ENCODE measurements at places on chromosomes 6 and 20. TPM values are rescaled to one million over a fixed set of nuclear protein-coding genes. Genes with fewer than 3 reads are reported as not detected.
A peak's percentile ranks its signal among the peaks of the same experiment; 100 is the strongest.

FAM83C gene
- total RNA-seq: not detected

- DNase-seq: peak; percentile 28
These were observed 1.4 kb downstream of the PIM1 start for GRCh38 chr6:37171201-37171969.

- no peak for DNase-seq
These were observed 168.6 kb downstream of the NFATC2 start for GRCh38 chr20:51373713-51374455.

DNA sequence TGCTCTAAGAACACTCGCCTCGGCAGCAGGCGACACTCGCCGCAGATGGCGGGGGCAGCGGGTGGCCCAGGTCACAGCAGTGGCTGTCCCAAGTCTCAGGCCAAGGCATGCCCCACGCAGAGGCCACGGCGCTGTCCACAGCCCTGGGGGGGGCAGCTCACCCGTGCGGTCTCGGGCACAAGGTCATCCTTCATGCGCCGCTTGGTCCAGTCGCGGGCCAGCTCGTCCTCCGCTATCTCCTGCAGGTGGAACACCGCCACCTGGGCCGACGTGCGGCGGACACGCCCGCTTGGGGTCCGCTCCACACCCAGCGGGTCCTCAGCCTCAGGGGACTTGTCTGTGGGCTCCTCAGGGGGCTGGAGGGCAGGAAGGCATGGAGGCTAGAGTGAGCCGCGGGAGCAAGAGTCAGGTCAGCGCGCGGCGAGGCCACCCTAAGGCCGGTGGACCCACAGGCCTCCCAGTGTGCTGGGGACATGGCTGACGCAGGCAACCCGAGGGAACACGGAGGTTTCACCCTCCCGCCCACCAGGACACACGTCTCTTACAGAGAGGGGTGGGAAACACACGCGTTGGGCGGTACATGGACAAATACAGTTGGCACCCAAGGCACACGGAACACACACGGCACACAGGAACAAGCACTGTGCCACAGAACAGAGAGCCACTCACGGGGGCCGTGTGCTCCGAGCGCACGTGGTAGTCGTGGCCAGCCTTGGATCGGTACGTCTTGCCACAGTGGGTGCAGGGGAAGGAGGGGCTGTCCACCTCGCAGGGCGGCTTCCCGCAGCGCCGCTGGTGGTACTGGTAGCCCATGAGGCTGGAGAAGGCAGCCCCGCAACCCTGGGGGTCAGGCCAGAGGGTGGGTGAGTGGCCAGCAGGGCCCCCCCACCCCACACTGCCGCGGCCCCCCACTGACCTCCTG, 6.5 kb upstream of the UCKL1 start:
- no peak for DNase-seq

SMLR1 gene
- total RNA-seq: not detected

Measured in gastrocnemius medialis (tissue), 4 donors.